GM06990 (cell line): ENCODE measurements at places on chromosomes 12 and 14.

DNA sequence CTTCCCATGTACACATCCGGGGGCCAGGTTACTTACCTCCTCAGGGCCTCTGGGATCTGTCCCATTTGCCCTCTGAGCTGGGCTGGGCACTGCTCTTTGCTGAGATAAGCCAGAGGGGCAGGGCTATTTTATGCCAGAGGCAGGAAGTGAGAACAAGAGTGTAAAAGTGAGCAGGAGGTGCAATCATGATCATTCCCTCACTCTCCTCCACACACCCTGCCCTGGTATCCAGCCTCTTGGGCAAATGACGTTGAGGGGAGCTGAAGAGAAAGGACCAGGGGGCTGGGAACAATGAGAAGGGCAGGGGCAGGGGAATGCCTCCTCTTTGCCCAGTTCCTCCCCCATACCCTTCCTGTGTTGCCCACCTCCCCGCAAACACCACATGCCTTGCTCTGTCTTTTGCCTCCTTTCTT is 4.2 kb downstream of the LPAR5 start:
- DNase-seq, result peak; percentile 29

DNA sequence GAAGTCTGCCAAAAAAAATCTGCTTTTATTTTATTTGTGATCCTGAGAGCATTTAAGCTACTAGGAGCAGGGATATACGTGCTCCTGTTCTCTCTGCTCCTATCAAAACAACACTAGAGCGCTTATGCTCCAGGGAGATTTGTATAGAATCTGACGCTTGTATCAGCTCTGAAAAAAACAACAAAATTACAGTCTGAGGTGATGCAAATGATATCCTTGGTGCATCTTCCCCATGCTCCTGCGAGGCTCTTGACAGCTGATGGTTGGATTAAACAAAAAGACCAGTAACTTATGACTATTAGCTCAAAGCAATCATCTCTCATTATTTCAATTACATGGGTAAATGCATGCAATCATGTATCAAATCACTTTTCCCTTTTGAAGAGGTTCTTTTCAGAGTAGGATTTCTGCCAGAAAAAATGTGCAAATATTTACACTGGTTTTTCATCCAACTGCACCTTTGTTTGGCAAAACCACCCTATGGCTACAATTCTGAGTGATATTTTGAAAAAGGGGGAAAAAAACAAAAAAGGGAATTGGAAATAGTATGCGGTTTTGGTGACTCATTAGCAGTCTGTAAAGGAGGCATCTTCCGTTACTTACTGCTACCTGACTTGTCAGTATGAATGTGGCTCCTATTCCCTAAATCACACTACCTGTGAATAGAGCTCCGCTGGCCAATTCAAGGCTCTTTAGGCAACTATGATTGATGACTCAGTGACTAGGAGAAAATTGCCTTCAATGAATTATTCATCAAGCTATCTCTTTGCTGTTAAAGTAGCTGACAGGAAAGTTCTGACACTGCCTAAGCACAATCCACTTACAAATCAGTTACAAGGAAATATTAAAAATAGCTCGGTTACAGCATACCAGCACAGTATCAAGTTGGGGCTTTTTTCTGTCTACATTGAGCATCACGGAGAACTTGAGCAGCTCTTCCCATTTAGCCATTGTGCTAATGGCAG is 450.0 kb downstream of the FOXG1 start:
- DNase-seq, result peak; percentile 32

DNA sequence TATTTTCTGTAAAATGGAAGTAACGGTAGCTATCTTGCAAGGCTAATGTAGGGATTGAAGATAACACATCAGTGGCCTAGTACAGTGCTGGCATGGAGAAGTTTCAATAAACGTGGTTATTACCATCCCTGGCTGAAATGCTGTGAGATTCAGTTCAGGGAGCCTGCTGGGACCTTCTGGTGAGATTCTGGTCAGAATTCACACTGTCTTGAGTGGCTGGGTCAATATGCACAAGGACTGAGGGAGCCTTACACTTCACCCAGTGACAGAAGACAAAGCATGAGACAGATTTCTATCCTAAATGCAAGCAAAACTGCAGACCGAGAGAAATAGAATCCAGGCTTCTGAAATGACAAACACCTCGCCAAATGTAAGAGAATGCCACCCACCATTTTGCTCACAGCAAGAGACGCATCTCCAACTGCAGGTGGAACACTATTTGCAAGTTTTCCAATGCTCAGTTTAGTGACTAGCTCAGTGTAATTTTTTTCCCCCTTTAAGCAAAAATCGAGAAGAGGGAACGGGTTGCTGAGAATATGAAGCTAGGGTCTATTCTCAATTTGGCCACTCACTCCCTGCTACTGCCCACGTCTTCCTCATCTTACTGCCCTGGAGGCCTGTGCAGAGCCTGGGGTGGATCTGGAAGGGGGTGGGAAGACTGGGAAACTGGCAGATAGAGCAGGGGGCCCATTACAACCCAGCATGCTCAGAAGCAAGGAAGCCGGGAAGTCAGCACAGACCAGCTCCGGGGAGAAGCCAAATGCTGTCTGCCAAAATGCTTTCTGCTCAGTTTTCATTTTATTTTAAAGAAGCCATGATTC is 201.3 kb downstream of the TTC7B start:
- DNase-seq, result no peak

DNA sequence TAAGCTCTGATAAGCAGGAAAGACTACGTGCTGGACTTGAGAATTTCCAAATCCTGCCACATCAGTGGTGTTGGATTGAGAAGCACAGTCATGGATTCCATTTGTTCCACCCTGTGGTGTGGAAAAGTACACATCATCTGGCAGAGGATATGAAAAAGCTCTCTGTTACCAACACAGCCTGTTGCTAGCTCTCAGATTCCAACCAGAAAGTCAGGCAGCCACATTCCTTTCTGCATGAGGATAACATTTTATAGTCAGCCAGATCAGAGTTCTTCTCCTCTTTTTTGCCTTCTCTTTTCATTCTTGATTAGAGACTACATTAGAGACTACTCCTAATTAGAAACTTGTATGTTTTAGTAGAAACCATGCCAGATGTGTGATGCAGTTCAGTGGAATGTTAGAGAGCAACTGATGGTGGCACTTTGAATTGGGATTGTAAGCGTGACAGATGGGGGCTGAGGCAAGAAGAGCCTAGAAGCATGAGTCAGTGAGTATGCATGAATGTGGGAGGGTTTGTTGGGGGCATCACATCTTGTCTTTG is 61.2 kb upstream of the STXBP6 start:
- DNase-seq, result no peak

GRCh38 chr12:46547421-46548354 is 175.1 kb upstream of the SLC38A2 start:
- no peak for DNase-seq

DNA sequence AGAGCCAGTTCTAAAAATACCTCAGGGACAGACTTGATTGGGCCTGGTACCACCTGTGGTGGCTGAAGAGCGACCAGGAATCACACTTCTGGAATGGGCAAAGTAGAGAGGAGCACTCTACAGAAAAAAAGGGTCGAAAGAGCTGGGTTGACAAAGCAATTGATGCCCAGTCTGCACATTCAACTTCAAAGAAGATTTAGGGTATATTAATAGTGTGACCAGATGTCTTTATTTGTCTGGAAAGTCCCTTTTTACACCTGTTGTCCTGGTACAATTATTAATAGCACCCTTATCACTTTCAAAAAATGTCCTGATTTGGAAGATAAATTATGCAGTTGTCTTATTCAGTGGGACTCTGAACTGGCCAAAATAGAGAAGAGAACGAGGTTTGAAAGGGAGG is 137.5 kb downstream of the DYRK2 start:
- DNase-seq, result no peak

DNA sequence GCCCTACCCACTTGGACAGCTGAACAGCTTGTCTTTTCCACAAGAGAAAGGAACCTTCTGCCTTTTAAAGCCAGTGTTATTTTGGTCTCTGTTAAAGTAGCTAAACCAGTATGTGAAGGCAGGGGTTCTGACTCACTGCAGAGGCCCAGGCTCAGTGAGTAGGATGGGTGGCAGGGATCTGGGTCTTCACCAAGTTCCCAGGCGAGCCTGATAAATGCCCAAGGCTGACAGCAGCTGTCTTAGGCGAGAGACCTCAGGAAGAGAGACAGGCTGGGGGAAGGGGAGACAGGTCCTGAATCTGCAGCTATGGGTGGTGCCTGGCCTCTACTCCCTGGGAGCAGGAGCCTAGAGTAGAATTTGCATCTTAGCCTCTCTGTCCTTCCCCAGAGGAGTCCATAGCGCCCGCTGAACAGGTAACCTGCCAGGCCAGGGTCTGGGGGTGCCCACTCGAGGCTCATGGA is 18.1 kb upstream of the KIF26A start:
- DNase-seq, result no peak

DNA sequence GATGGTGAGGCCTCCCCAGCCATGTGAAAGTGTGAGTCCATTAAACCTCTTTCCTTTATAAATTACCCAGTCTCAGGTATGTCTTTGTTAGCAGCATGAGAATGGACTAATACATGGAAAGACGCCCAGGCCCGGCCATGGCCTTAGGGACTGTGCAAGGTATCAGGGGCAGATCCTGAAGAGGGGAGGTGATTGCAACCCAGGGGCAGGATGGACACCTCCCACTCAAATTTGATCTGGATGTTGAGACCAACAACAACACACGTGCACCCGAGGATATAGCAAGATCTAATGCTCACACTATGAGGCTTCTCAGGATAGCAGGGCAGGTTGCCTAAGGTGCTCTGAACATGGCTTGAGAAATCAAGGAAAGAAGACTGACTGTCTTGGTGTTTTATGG is 13.5 kb upstream of the SERPINA4 start:
- no peak for DNase-seq

GRCh38 chr12:78271546-78271945 is 440.9 kb downstream of the NAV3 start:
- no peak for DNase-seq

DNA sequence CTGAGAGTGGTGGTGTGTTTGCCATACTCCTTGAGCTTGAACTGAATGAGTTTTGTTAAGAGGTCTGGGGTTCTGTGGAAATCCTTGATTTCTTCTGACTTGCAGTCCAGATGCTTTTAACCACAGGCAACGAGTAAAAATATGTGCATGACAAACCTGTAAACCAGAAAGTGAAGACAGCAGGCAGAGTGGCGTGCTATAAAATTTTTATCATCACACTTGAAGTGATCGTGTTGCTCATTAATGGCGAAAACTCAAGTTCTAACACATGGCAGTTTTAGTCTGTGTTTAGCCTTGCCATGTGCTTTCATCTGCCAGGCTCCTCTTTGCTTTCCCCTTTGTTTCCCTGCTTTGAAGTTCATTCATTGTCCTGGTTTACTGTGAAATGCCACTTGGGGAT is 28.0 kb downstream of the TXNRD1 start:
- no peak for DNase-seq

DNA sequence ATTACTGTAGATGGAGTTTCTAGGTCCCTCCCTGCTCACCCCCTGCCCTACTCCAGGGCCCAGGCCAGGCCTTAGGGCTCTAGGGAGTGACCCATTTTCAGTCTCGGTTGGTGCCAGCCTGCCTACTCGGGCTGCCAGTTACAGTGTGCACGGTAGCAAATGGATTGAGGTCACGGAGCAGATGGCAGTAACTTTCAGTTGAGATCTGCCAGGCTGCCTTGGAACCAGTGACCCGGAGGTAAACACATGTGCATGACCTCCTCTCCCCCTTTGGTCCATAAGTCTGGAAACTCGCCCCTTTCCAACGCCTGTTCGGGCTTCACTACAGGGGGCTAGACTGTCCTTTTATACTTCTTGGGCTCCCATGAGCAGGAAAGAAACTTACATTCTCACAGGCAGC is 139.7 kb upstream of the TBX3 start:
- DNase-seq, result no peak

DNA sequence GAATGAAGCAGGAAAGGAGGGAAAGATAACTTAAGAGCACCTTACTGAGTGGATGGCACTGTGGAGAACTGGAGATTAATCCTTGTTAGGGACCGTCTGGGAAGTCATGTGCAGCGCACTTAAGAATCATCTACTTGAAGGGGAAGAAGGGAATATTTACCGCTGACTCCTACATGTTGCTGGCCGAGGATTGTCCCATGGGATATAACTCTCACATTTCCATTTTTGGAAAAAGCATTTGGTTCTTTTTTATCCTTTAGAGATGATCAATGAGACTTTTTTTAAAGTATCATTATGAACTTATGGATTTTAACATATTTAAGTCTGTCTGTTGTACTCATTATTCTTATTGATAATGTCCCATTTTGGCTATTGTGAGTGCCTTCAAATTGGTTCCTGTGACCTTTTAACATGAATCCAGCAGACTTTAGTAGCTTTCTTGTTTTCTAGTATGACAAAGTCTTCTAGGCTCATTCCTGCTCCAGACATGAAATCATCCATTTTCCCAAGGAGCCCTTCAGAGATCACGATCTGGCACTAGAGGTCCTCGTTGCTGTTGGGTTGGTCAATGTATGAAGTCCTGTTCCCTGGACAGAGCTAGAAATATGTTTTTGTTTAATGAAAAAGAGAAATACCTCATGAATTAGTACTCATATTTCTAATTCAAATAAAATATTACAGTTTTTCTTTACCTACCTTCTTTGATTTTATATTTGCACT is 20.2 kb upstream of the FAM234B start:
- no peak for DNase-seq

GRCh38 chr14:71338153-71338552 is 430.9 kb downstream of the PCNX1 start:
- no peak for DNase-seq

GRCh38 chr12:51242120-51242519 is 3.5 kb downstream of the DAZAP2 start:
- no peak for DNase-seq

- DNase-seq, result no peak
These were observed 1.9 kb downstream of the ARHGEF40 start for GRCh38 chr14:21072031-21072473.

- DNase-seq, result no peak
These were observed 1029.8 kb upstream of the TMEM132C start for GRCh38 chr12:127237151-127237550.

- no peak for DNase-seq
These were observed 89.0 kb downstream of the STON2 start for GRCh38 chr14:81311141-81311540.

- peak; percentile 91 for DNase-seq
These were observed 611 bp upstream of the DCAF11 start for GRCh38 chr14:24113801-24114531.

DNA sequence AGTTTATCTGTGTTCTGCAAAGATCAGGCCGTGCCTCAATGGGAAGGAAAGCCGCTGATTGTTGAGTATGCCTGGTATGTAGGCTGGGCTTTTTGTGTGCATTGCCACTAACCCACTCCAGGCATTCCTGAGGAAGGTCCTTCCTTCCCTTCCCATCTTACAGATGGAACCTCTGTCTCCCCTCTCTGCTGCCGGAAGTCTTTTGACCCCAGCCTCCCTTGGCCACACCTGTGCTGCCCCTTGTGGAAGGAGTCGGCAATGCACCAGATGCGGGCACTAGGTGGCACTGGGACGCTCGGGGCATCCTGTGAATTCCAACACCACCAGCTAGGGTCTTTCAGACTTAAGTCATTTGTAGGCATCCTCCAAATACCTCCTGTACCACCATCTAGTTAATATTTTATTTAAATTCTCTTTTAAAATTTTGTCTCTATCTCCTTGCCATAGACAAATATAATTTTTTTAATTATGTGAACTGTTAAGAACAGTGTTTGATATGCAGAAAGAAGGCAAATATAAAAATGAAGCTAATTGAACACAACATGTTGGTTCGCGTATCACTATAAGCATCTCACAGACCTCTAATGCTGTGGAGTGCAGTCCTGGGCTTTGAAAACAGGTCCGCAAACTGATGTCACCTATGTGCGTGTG is 99.6 kb downstream of the RIN3 start:
- peak; percentile 34 for DNase-seq

GRCh38 chr12:52631264-52631663 is 12.9 kb upstream of the KRT73 start:
- no peak for DNase-seq

GRCh38 chr12:51997136-51997535 is 9.6 kb upstream of the TAMALIN start:
- DNase-seq, result no peak
